Stimulated activated CD8-positive, alpha-beta memory T cell treated with anti-CD3 and anti-CD28 coated beads, Interleukin-2, amount 100 ng/mL, for 48 hours (primary cell): ENCODE measurements at places on chromosomes 5 and 9.

DNA sequence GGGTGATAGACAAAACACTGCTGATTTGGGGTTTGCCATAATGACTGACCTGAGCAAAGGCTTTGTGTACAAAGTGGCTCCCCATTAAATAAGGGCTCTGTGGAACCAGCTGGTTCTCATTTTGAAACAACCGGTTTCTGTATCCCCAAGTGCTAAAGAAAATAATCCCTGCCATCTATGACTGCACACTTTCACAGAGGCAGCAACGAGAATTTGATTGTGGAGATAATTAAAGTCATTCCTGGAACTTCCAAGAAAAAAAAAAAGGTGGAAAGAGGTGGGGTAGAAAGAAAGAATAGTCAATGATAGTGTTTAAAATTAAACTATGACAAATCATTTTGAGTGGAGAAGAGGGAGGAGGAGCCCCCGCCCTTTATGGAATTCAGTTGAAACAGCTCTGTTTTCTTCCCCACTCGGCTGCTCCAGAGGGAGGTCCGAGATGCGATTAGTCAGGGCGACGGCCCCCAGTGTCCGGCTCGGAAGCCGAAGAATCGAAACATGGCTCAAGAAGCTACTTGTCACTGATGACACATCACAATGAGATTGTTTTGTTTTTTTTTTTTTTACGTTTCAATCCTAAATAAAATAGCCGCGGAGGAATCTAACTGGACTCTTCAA lies 38.4 kb downstream of the EBF1 start:
- no peak for DNase-seq

DNA sequence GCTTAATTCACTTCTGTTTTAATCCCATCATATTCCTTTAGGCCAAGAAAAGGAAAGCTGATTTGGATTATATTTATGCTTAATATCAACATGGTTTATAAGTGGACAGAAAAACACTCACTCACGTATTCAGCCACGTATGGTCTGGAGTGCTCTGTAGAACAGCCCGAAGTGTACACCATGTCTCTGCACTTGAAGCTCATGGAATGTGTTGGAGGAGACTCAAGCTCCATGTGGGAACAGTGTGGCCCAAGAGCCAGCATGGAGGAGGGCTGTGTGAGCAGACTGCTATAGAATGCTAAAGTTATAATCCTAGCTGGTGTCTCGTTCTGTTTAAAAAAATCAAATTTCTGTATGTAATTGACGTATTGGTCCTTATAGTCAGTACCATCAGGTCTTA lies 32.9 kb downstream of the OTULINL start:
- no peak for DNase-seq

DNA sequence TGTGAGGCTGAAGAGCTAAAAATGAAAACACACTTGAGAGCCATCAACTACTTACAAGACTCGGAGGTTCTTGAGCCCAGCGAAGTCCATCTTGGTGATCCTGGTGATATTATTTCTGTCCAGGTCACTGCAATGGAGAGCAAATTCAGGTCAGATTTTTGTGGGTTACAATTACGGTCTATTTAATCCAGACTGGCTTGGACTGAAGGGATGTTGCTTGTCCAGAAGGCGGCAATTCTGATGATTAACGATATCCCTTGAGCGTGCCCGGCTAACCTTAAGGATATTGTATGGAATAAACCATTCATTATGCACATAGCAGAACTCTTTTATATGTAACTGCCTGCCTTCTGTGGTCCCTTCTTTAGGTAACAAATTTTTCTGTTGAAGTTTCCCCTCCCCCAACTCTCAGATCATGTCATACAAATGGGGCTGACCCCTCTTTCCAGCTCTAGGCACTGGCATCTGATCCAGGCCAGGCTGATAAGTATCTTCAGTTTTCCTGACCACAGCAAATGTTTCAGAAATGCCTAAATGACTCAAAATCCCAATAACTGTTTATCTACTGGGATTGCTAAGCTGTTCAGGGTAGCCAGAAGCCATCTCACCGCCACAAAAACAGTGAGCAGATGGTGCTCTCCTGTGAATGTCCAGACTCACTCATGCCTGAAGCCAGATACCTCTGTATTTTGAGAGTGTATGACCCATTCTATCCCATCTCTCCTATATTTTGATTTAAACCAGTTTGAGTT lies 49.4 kb downstream of the SLIT3 start:
- DNase-seq: no peak

DNA sequence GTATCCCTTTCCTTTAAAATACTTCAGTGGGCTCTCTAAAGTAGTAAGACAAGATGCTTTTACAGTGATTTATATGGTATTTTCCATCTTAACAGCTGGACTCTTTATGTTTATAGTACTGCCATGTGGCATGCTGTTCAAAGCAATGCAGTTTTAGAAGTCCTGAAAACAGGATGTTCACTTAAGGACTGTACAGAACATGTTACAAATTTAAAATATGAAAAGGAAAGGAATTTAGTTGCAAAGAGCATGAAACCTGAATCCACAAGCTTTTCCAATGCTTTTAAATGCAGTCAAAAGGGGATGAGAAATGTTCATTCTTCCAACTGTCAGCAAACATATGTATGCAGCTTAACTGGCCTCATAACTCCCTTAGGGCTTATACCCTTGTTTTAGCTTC lies 580.2 kb downstream of the EFNA5 start:
- DNase-seq: no peak

- no peak for DNase-seq
Observed at GRCh38 chr5:160685219-160685618, 166.8 kb downstream of the ATP10B start.

GRCh38 chr5:52997424-52997823 lies 8.3 kb downstream of the ITGA2 start:
- no peak for DNase-seq

DNA sequence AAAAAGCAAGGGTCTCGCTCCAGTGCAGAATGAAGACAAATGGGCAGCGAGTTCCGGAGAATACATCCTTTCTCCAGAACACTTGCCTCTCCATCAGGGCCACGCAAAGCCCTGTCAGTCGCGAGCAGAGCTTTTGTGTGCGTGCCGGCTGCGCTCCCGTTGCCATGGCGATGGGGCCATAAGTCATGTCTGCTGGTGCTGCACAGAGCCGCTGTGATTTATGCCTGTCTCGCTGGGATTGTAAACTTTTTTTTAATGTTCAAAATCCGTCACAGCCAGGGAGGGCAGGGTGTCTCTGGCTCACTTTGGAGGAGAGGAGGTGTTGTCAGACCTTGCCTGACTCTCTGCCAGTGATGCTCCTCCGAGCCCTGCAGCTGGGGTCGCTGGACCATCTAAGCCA lies 272.7 kb downstream of the TRIM32 start:
- no peak for DNase-seq

GRCh38 chr5:68447136-68447929 lies 231.8 kb downstream of the PIK3R1 start:
- DNase-seq: no peak

- DNase-seq: no peak
Observed at GRCh38 chr5:115575167-115576070, 26.9 kb downstream of the TICAM2 start.

GRCh38 chr9:96020300-96020791 lies 144.9 kb downstream of the ERCC6L2 start:
- DNase-seq: no peak

DNA sequence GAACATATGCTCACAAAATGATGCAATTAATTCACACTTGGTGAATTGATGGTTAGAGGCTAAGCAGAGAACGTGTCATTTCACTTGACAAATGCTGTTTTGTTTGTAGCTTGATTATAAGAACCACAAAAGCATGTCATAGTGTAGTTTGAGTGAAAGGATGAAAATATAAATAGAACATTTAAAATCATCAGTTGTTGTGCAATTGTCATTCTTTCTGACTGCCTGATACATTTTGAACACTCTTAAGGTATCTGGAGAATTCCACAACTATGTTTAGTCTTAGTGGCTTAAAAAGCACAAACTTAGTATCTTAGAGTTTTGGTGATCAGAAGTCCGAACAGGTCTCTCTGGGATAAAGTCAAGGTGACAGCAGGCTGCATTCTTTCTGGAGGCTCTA lies 129.4 kb downstream of the BASP1 start:
- DNase-seq: no peak

- no peak for DNase-seq
Observed at GRCh38 chr5:123814801-123815470, 303.0 kb downstream of the CSNK1G3 start.

DNA sequence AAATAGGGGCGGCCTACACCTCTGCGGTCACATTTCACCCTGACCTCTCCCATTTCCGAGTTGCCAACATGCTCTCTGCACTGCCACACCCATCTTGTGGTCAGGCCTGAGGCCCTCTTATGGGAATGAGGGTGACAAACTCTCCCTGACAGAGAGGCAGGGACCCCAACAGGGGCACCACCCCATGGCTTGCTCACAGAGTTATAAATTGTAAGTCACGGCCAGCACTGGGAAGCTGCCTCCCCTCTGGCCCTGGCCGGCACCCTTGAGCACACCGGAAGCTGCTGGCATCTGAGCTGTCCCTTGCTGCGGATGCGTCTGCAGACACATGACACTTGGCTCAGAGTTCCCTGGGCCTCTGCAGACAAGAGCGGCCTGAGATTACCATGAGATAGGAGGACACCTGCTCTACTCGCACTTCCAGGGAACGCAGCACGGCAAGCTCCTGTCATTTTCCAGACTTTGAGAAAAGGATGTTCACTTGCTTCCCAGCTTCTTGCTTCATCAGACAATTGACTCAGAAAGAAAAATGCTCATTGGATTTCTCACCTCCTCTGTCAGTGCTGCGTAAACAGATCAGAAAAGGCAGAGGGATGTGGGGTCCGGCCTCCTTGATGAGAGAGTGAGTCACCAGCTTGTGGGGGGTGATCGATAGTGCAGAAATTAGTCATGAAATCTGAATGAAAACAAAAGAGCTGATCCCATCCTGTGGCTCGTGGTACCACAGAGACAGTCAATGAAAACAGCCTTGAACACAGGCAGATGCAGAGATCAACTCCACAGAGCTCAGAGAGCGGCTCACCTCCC lies 269.8 kb downstream of the SYK start:
- DNase-seq: peak; percentile 61
